Activated CD4-positive, alpha-beta memory T cell treated with anti-CD3 and anti-CD28 coated beads for 36 hours (primary cell): ENCODE measurements at places on chromosomes 5 and 9. TPM values are rescaled to one million over a fixed set of nuclear protein-coding genes. Genes with fewer than 3 reads are reported as not detected.

- no peak for DNase-seq
Observed at GRCh38 chr5:96243862-96244261, 189.2 kb downstream of the PCSK1 start.

DNA sequence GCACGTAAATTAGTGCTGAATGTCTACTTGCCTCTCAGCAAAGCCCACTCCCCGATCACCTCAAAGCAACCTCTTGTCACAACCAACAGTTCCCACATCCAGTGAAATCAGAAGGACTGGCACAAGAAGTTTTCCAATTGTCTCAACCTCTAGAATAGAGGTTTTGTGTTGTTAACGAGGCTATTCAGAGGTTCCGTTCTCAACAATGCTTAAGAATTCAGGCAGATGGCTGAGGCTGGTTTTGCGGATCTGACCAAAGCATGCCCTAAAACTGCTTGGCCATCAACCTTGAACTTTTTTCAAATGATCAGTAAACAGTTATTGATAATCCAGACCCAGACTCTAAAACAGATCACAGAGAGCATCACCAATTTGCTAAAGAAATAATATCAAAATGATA lies 52.9 kb downstream of the MAPKAP1 start:
- DNase-seq: no peak

DNA sequence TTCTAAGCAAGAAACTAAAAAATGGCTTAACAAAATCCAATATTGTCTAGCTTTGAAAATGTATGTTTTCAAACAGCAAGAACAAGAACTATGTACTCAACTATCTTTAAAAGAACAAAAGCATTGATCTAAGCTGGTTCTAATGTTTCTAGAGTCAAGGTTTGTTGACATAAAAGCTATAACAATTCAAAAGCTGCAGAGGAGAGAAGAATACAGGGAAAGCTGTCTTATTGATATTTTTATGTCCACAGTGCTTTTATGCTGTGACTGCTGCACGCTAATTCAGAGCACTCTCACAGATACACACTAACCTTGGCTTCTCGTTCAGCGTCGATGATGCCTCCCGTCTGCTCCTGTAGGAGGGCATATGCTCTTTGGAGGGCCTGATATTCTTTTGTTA lies 129.5 kb upstream of the DPYSL3 start:
- DNase-seq: no peak

DNA sequence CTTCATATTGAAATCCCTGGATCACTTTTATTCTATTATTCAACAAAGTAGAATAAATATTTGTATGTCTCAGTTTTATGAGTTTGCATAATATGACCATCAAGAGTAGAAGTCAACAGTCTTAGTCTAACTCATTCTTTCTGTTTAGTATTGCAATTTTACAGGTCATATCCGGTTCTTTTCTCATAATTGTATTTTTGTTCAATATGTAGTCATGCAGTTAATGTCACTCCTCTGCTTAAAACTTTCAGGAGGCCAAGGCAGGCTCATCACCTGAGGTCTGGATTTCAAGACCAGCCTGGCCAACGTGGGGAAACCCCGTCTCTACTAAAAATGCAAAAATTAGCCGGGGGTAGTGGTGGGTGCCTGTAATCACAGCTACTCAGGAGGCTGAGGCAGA lies 148.4 kb upstream of the TRPM3 start:
- DNase-seq: no peak

GRCh38 chr5:137478043-137478442 lies 21.1 kb downstream of the SPOCK1 start:
- no peak for DNase-seq

GRCh38 chr5:171794470-171794960 lies 8.9 kb downstream of the SMIM23 start:
- no peak for DNase-seq

CFAP77 gene
- total RNA-seq: not detected

GRCh38 chr9:110319781-110320492 lies 17.7 kb downstream of the TXNDC8 start:
- peak; percentile 10 for DNase-seq

GRCh38 chr5:180620014-180620413 lies 28.7 kb upstream of the SCGB3A1 start:
- DNase-seq: no peak

- DNase-seq: no peak
Observed at GRCh38 chr9:115198001-115198400, 80.0 kb upstream of the TNC start.

DNA sequence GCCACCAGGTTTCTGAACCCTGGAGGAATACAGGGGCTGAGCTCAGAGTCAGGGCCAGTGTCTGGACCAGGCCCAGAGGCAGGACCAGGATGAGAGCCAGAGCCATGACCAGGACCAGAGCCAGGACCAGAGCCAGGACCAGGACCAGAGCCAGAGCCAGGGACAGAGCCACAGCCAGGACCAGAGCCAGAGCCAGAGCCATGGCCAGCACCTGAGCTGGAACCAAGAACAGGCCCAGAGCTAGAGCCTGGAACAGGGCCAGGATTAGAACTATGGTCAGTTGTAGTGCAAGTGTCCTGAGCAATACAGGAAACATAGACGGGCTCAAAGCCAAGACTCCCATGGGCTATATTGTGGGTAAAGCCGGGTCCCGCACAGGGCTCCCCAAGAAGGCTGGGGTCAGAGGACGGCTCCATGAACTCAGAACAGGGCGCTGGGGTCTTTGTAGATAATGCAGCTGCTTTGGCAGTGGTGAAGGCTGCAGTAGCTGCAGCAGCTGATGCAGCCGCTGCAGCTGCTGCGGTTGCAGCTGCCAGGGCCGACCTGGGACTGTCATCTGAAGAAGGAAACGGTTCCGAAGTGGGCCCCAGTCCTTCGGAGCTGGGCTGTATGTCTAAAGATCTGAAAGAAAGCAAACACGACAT lies 559 bp downstream of the SPAG8 start:
- peak; percentile 15 for DNase-seq

DNA sequence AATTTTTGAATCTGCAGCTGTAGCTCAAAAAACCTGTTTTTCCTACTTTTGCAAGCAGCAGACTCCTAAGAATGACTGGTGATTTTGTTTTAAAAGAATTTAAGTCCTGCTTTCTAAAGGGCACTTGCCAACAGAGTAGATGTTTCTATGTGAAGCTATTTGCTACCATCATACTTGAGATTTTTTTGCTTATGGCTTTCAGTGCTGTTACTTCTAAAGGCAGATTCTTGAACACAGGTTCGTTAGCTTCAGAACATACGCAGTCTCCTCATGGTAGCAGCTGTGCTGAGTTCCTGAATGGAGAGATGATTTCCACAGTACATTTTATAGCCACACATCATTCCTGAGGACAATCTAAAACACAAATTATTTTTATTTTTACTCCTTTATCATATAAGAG lies 24.4 kb upstream of the ELL2 start:
- DNase-seq: no peak

TLX3 gene
- total RNA-seq: not detected

DRD1 gene
- not detected for total RNA-seq

LRRC19 gene
- not detected for total RNA-seq
